ENCODE measurements at places on chromosomes 3 and 15. TPM values are rescaled to one million over a fixed set of nuclear protein-coding genes. Genes with fewer than 3 reads are reported as not detected.

DNA sequence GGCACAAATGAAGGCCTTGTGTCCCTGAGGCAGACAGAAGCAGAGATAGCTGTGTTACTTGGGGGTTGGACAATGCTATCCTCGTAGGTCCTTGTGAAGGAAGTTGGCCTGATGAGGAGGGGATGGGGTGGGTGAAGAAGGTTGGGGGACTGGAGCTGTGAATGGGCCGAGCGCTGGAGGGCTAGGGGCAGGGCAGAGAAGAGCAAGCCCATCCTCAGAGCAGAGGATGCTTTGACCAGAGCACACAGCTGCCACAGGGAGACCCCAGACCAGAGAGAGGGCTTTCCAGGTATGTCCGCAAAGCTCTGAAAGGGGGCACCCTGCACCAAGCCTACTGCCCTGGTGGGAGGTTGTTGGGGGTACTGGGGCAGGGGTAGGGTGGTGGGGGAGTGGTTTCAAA, 5.7 kb upstream of the TBC1D2B start:
- DNase-seq, result no peak

DNA sequence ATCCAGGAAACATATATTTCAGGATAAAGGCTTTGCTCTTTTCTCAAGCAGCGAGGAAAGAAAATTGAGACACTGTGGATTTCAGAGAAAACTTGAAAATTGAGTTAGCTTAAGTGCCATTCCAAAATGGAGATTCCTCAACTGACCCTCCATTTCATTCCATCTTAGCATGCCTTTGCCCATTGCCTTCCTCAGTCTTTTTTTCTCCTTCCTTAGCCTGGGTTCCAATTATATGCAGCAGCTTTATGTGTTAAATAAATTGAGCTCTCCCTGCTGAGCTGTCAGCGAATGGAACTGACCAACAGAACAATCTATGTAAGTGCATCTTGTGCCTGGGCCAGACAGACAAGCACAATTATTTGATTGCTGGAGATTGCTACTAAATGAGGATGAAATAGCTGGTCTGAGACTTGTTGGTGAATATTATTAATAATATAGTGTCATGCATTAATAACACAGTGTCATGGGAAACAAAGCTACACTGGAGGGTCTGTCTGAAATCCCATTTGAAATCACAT, 6.9 kb upstream of the DNAJC19 start:
- DNase-seq, result no peak

DNA sequence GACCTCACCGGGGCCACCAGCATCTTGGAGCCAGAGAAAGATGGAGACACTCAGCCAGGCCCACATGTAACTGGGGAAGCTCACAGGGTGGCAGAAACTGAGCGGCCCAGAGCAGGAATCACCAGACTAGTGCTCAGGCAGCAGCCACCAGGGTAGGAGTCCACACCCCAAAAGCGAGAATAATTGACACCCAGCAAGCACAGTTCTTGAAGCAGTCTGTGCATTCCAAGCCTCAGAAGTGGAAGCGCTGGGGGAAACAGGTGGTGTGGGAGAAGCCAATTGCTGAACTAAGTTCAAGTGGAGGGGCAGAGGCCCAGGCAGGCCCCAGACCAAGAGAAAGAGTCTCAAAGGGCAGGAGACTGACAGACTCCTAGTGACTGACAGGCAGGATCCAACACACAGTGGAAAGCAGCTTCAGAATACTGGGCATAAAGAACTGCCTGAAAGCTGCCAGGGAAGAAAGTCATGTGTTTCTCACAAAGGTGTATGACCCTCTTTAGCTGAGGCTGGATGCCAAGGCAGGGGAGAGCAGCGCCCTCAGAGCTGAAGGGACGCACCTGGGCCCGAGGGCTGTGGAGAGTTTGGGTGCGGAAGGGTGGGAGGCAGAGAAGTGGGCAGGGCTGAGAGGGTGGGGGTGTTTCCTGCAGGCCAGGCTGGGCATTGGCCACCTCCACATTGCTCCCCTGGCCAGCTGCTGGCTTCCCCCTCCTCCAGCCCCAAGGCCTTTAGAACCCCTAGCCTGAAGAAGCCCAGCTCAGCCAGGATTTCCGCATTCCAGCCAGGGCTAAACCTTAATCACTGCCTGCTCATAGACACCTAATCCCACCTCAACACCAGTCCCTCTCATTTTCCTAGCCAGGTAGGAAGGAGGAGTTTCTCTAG, 7.7 kb downstream of the NT5DC2 start:
- DNase-seq, result peak; percentile 3

DNA sequence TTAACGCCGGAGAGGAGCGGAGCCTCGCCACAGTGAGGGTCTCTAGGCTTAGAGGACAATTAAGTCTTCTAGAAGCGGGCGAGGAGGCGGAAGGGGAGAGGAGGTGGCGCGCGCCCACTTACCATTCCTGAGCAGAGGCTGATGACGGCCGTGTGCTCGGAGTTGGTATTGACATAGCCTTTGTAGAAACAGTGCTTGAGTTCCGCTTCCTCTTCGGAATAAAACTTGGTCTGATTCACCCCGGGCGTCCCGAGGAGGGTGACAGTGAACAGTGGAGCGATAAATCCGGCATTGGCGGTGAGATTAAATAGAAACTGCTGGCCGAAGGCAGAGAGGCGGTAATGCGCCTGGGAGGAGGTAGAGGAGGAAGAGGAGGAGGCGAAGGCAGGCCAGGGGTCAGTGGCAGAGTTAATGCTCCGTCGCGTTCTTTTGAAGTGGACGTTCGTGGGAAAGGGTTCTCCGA, 1.3 kb downstream of the ADAMTS9 start:
- peak; percentile 20 for DNase-seq

DNA sequence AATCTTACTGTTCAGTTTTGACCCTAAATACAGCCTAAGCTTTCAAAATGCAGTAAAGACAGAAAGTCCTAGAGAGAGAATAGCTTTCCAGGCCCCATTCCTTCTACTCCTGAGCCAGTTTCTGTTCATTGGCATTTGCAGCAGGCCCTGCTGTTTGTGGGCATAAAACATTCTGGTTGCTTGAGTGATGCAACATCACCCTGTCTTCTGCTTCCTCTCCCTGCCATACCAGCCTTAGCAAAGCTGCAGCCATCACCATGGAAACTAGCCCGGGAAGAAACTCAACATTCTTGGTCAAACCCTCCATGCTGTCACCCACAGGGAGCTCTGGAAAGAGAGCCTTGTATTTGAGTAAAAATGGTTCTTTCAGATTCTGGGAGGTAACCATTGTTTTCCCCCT, 325.7 kb downstream of the MAGI1 start:
- DNase-seq, result peak; percentile 38

GRCh38 chr3:61771976-61772375, 210.6 kb downstream of the PTPRG start:
- no peak for DNase-seq

MORC1 gene
- not detected for total RNA-seq

- no peak for DNase-seq
Measured at GRCh38 chr15:78927077-78927790, 17.6 kb downstream of the CTSH start.

LRRC31 gene
- not detected for total RNA-seq
